Pericardium fibroblast (primary cell): ENCODE measurements at places on chromosomes 11 and 22. TPM values are rescaled to one million over a fixed set of nuclear protein-coding genes. Genes with fewer than 3 reads are reported as not detected.

GP1BB gene
- total RNA-seq: 8.9 and 13.4 TPM in 2 replicates

NTM gene
- total RNA-seq: 1.5 and 6.7 TPM in 2 replicates

MAP6 gene
- total RNA-seq: 5.6 and 6.1 TPM in 2 replicates

TIGD3 gene
- 0.12 TPM in 1 of 2 replicates, not detected in the other for total RNA-seq

ADORA2A gene
- 2.9 and 5.4 TPM in 2 replicates for total RNA-seq

OR4D5 gene
- not detected in 2 replicates for total RNA-seq

CABP7 gene
- not detected in 2 replicates for total RNA-seq

KLHL35 gene
- total RNA-seq: 1.0 and 4.7 TPM in 2 replicates

IL18 gene
- 4.1 and 5.2 TPM in 2 replicates for total RNA-seq

MPZL3 gene
- 0.17 and 0.82 TPM in 2 replicates for total RNA-seq
